ENCODE measurements at places on chromosomes 12 and 14.

- DNase-seq: no peak
These were observed 18.2 kb upstream of the CACNA2D4 start for GRCh38 chr12:1936406-1937320.

- no peak for DNase-seq
These were observed 25.6 kb upstream of the GPATCH2L start for GRCh38 chr14:76126076-76126475.

DNA sequence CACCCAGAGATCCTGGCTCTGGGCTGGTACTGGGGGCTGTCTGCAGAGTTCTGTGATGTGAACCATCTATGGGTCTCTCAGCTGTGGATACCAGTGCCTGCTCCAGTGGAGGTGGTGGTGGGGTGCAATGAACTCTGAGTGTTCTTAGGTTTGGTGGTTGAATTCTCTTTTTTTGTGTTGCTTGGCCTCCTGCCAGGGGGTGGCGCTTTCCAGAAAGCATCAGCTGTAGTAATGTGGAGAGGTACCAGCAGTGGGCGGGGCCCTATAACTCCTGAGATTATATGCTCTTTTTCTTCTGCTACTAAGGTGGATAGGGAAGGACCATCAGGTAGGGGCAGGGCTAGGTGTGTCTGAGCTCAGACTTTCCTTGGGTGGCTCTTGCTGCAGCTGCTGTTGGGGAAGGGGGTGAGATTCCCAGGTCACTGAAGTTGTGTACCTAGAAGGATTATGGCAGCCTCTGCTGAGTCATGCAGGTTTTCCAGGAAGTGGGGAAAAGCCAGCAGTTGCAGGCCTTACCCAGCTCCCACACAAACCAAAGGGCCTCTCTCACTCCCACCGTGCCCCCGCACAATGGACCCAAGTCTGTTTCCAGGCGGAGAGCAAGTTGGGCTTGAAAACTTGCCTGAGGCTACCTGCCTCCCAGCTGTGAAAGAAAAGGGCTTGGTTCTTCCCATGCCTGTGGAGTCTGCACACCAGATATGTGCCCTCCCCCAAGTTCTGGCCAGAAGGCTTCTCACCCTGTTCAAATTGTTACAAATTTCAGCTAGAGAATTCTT lies 18.6 kb downstream of the CCER1 start:
- no peak for DNase-seq

GRCh38 chr14:99660794-99661193 lies 15.9 kb downstream of the HHIPL1 start:
- no peak for DNase-seq

DNA sequence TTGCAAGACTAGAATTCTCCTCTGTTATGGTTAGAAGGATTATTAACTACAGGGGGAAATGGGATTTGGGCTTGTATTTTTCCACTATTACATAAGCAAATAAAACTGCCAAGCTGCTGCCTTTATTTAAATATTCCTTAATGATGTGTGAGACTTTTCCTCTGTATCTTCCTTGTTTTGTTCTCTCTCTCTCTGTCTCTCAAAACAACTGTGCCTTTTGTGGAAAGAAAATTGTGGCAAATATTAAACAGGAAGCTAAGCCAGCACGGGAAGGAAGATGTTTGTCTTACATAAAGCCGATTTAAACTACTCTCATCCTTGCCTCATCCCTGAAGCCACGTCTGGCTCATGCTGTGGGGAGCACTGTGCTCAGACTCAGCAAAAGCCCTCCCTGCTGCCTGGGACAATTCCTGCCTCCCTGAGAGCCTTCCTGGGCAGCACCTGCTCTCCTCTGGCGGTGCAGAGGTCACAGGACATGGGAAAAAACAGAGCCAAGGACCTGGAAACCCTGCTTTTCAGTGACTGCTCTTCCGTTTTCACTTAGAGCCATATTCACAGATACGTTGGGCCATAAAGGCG lies 237.2 kb downstream of the SLC15A4 start:
- DNase-seq: no peak
